RWPE2 (cell line): ENCODE measurements at places on chromosomes 12 and 14.

GRCh38 chr12:2489275-2489674 is 305.5 kb upstream of the FKBP4 start:
- DNase-seq: no peak

DNA sequence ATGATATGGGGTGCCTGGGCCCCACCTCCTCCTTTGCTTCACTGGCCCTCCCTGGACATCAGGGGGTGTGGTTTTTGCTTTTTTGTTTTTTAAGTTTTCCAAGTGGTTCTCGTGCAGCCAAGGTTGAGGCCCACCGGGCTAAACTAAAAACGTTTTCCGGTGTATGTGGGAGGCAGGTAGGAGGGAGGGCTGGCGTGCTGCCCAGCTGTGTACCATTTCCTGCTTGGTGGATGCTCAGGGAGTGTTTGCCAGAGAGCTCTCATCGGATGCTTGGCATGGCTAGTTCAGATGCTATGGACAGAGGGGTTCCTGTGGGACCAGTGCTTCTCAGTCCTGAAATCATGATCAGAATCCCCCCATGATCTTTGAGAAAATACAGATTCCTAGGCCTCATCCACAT is 246.4 kb downstream of the CACNA1C start:
- DNase-seq: no peak

DNA sequence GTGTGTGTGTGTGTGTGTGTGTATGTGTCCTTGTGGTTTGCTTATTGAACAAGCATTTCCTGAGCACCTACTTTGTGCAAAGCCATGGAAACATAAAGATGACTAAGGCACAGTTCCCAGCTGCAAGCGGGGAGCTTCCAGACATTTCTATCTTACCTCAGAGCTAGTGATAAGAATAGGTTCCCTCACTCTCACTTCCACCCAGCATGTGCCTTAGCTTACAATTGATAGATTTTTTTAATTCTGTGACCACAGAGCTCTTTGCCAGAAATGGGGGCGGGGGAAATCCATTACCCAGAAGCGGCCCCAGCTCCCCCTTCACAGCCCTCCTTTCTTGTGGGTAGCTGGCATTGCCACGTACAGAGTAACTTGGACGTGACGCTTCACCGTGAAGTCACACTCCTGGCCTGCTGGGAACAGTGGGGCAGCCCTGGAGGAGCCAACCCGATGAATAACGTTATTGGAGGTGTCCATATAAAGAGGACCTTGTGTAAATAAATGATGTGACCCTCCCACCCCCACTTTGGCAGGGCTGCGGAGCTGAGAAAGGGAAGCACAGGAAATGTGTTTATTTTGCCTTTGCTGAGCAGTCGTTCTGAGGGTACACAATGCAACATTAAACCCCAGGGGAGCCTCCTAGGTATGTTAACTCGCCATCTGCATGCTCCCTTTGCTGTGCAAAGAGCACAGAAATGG is 238.9 kb downstream of the CHST11 start:
- DNase-seq: no peak

DNA sequence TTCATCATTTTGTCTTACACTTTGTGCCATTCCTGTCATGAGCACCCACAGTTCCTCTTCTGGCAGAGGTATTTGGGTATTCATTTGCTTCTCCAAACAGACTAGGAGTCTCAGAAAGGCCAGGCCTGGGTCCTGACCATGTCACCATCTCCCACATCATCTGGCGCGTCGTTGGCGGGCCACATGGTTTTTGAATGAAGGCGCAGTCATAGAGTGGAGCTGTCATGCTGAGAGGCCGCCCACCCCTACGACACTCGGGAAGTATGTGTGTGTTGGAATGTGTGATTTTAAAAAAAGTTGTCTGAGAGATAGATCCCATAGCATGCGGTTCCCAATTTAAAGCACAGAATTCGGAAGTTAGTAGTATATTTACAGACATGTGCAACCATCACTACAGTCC is 15.6 kb upstream of the TTC7B start:
- peak; percentile 33 for DNase-seq

DNA sequence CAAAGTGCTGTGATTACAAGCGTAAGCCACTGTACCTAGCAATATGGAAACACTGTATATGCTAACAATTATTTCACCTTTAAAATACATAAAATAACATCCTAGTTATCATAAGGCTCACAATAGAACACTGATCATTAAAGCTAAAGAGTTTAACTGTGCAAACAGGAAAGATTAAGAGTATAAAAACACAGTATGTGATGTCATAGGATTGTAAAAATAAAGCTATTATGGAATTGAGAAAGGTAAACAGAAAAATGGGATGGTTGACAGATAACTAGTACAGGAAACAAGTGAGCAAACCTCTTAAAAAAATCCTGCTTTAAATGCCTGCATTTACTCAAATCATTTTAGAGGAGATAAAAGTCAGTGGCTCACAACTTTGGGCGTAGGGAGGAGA is 10.8 kb upstream of the IPO8 start:
- no peak for DNase-seq

GRCh38 chr12:75939016-75939642 is 92.4 kb downstream of the PHLDA1 start:
- no peak for DNase-seq
